ENCODE measurements at places on chromosomes 12 and 14. TPM values are rescaled to one million over a fixed set of nuclear protein-coding genes. Genes with fewer than 3 reads are reported as not detected.

DNA sequence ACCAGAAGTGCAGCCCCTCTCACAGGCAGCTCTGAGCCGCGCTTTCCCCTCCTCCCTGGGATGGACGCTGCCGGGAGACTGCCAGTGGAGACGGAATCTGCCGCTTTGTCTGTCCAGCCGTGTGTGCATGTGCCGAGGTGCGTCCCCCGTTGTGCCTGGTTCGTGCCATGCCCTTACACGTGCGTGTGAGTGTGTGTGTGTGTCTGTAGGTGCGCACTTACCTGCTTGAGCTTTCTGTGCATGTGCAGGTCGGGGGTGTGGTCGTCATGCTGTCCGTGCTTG is 12.3 kb upstream of the TAMALIN start:
- peaks cover 88% of the 10 kb centered on the region for H3K36me3 ChIP-seq
- no peak for DNase-seq
- H3K4me3 ChIP-seq: no peak overlapping the region
- H3K27ac ChIP-seq: no peak overlapping the region
- H3K27me3 ChIP-seq: no peaks in the 10 kb centered on the region

DNA sequence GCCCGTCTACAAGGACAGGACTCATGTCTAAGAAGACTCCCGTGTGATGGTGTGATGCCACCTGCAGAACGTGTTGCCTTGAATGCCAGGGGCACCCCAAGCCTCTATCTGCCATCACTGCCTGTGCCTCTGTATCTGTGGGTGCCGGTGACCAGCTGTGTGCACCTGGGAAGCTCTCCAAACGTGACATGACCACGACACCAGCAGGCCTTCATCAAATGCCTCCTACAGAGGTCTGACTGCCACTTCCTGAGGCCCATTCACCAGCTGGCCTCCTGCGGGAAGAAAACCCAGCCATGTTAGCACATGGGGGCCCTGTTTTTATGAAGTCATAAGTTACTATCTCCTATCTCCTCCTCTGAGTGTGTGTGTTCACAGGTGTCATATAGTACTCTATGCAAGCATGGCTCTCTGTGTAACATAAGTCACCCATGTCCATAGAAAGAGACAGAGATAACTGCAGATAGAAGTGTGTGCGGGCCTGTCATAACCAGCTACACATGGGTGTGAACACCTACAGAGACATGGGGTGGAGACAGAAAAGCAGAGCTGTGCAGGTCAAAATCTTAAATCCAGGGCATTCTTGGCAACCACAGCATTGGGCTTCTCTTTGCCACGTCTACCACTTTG is 18.3 kb upstream of the SERPINA4 start:
- H3K4me1 ChIP-seq: no peaks in the 10 kb centered on the region
- H3K27me3 ChIP-seq: peaks cover 24% of the 10 kb centered on the region
- no peak overlapping the region for H3K27ac ChIP-seq
- no peak for DNase-seq
- H3K4me3 ChIP-seq: no peak overlapping the region
- H3K36me3 ChIP-seq: no peaks in the 10 kb centered on the region

- H3K27ac ChIP-seq: no peak overlapping the region
- H3K36me3 ChIP-seq: no peaks in the 10 kb centered on the region
- peak; percentile 40 for DNase-seq
- H3K4me3 ChIP-seq: no peak overlapping the region
- no peaks in the 10 kb centered on the region for H3K27me3 ChIP-seq
These were observed 57.1 kb downstream of the VWF start for GRCh38 chr12:6067152-6067916.

- H3K4me1 ChIP-seq: no peaks in the 10 kb centered on the region
- no peaks in the 10 kb centered on the region for H3K36me3 ChIP-seq
- no peak overlapping the region for H3K4me3 ChIP-seq
- no peak for DNase-seq
These were observed 385.9 kb downstream of the EGLN3 start for GRCh38 chr14:33564774-33565630.

Gene DHRS2
- total RNA-seq: not detected

DNA sequence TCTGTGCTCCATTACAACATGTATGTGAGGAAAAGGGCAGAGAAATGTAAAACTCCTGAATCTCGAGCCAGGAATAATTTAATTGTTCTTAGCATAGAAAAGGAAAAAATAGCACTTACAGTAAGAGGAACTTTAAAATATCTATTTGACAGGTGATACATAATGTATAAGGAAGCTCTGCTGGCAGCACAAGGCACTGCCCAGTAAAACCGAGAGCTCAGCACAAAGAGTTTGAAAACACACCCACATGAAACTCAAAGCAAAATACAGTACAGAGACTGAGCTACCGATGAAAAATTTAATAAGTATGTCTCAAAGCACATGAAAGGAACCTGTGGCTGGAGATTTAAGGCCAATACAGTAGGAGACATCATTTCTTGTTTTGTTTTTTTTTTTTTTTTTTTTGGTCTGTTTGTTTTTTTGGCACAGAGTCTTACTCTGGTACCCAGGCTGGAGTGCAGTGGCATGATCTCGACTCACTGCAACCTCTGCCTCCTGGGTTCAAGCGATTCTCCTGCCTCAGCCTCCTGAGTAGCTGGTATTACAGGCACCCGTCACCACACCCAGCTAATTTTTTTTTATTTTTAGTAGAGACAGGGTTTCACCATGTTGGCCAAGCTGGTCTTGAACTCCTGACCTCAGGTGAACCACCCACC is 19.2 kb downstream of the CLIP1 start:
- DNase-seq: peak; percentile 28
- H3K4me3 ChIP-seq: no peak overlapping the region
- H3K4me1 ChIP-seq: peaks cover 26% of the 10 kb centered on the region
- H3K27ac ChIP-seq: no peak overlapping the region
- no peaks in the 10 kb centered on the region for H3K27me3 ChIP-seq
- H3K36me3 ChIP-seq: peaks cover 6% of the 10 kb centered on the region

GRCh38 chr14:52244997-52245396 is 22.5 kb upstream of the PTGDR start:
- no peaks in the 10 kb centered on the region for H3K36me3 ChIP-seq
- DNase-seq: no peak
- H3K27me3 ChIP-seq: no peaks in the 10 kb centered on the region
- H3K4me1 ChIP-seq: no peaks in the 10 kb centered on the region

DNA sequence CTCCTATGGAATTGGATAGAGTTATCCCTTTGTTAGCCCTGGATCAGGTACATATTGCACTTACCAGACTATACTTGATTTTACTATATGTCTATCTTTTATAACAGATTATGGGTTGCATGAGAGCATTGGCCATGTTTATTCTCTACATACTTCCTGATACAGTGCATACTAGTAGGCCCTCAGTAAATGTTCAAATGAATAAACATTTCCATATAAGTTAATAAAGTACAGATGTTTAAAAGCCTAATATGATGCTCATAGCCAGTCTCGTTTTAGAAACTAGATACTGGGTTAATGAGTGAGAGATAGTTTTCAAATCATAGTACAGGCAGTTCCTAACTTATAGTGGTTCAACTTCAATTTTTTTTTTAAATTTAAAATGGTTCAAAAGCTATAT is 39.5 kb upstream of the TOMM20L start:
- no peak overlapping the region for H3K4me3 ChIP-seq
- peaks cover 76% of the 10 kb centered on the region for H3K36me3 ChIP-seq
